Colonic mucosa (tissue), 4 donors: ENCODE measurements at places on chromosomes 1 and 21. TPM values are rescaled to one million over a fixed set of nuclear protein-coding genes. Genes with fewer than 3 reads are reported as not detected.

DNA sequence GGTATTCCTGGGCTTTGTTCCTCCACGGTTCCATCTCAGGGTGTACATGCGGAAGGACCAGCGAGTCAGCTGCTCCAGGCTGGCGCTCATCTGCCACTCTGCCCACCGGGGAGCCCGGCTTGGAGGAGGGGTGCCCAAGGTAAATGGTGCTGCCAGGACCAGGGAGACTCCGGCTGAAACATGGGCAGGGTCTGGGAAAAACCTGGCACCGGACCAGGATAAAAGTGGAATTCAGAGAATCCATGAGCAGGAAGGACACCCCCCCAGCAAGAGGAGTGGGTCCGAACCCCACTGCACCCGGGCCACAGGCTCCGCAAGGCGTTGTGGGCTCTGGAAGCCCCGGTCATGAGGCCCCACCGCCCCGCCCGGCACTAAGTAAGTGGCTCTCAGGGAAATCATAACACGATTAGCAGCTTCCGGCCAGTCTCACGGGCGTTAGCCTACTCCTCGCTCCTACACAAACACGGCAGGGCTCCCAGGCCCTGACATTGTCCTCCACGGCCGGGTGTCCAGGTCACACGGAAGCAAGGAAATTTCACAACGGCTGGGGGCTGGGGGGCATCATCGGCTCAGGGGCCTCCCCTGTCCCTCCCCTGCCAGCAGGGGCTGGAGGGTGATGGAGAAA, 21.1 kb downstream of the MEGF6 start:
- DNase-seq: no peak

DNA sequence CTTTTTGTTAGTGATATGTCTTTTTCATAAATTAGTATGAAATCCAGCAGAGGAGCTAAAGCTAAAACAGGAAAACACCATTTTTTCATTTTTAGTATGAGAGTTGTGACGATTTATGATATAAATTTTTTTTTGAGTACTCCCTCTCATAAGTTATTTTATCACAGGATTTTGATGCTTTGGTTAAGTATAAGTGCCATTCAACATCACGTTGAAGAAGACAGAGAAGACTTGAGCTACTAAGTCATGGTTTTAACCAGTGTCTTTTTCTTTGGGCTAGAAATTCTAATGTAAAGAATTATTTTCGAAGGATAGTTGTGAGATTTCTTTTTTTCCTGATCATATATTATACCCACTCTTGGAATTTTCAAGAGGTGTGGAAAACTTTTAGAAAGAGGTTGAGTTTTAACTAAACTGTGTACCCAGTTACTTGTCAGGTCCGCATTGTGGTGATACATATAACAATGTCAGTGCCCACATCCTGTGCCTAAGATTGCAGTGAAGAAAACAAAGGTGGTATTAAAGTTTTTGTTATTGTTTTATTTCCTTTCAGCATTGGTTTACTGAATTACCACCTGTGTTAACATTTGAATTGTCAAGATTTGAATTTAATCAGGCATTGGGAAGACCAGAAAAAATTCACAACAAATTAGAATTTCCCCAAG, 93.8 kb downstream of the USP25 start:
- DNase-seq: no peak

Gene L1TD1
- total RNA-seq: 5.7 TPM

DNA sequence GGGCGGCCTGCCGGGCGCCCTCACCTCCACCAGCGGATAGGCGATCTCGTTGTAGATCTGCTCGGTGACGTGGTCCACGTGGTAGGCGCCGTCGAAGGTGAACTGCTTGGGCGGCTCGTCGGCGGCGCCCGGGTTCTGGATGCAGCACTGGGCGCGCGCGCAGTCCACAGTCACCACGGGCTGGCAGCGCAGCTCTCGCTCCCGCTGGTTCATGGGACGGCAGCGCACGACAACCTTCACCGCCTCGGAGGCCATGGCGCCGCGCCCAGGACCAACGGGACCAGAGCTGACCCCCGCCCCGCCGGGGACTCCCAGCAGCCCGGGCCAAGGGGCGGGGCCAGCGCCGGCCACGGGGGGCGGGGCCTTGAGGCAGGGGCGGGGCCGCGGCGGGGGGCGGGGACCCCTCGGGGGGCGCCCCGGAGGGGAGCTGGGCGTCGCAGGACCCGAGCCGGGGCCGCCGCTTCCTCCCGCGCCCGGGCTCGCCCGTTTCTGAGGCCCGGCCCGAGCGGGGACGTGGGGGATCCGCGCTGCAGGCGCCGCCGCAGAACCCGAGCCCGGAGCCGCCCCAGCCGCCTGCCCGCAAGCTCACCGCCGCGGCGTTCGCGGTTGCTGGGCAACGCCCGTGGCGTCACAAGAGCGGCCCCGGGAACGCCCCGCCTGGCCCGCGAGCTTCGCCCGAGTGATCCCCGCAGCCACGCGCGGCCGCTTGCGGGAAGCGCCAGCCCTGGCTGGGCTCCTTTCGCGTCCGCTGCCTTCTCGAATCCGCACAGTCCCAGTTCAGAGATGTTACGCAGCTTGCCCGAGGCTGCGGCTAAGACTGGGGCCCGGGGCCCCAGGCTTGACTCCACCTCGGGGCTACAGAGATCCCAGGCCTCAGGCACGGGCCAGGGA, at the start of gene KIF17:
Gene KIF17 (minus strand): TSS at position 556 of the 891 bp plus-strand sequence. CDS start 301 bp downstream, at position 255.
- peak; percentile 78 for DNase-seq

DNA sequence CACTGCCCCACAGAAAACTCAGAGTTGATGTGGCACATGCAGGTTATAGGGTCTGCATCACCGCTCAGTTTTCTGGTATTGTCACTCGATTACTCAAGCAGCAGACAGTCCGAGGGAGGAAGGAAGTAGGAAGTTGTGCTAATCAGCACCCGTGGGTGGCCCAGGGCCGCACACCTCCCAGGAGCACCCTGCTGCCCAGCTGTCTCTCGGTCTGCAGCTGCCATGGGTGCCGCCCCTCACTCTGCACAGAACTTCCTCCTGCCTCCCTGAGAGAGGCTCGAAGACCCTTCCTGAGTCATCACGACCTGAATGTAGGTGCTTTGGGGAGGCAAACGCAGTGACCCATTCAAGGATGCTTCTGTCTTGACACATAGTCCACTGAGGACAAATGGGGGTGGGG, 4.2 kb upstream of the TFF3 start:
- peak; percentile 51 for DNase-seq

GRCh38 chr1:15757575-15758342, 836 bp upstream of the FBLIM1 start:
- DNase-seq: peak; percentile 69

Gene AADACL3
- total RNA-seq: not detected

DNA sequence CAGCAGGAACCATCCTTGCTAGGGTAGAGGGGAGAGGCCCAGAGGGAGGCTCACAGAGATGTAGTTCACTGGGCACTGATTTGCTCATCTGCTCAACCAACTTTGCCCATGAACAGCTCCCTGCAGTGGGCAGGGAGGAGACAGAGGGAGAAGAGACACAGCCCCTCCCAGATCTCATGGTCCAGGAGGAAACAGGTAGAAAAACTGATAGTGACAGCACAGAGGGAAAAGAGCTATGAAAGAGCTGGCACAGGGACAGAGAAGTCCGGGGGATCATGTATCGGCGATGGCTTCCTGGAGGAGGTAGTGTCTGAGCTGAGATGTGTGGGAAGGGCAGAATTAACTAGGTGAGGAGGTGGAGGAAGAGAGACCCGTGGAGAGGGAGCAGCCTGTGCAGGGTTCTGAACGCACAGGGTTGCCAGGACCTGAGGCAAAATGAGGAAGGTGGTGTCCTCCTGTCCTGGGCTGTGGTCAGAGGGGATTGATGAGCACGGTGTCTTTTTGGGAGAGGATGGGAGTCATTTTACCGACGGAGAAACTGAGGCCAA, 85.9 kb downstream of the PTPRU start:
- DNase-seq: no peak

Gene C1orf116
- total RNA-seq: 12.0 TPM

- DNase-seq: no peak
Observed at GRCh38 chr1:202567738-202568137, 142.5 kb downstream of the SYT2 start.

Gene INTS7
- 18.5 TPM for total RNA-seq

Gene C8A
- total RNA-seq: not detected

Gene TMEM201
- total RNA-seq: 18.1 TPM

- DNase-seq: no peak
Observed at GRCh38 chr21:26389971-26390641, 183.0 kb downstream of the CYYR1 start.

DNA sequence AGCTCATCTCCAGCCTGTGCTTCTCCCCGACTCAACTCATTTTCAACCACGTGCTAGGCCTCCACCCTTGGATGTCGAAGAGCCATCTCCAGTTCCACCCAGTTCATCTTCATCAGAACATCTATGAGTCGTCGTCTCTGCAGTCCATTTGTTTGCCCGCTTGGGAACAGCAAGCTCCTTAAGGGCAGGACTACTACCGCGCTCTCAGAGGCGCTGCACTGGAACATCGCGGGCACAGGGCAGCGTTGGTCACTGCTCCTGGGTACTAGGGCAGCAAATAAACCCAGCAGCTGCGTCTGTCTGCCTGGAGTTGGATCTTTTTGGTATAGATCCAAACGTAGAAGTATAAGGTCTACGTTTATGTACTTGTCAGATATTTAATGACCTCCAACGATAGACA, 478 bp upstream of the PRDM2 start:
- DNase-seq: peak; percentile 30

- no peak for DNase-seq
Observed at GRCh38 chr1:245000872-245001188, 136.5 kb upstream of the HNRNPU start.

Gene KLHDC9
- total RNA-seq: 10.1 TPM

- DNase-seq: no peak
Observed at GRCh38 chr1:69987881-69988280, 217.5 kb downstream of the LRRC40 start.

GRCh38 chr1:151048645-151049032, 1.1 kb downstream of the C1orf56 start:
- no peak for DNase-seq

GRCh38 chr21:41605178-41605933, 97.4 kb upstream of the TMPRSS2 start:
- no peak for DNase-seq

DNA sequence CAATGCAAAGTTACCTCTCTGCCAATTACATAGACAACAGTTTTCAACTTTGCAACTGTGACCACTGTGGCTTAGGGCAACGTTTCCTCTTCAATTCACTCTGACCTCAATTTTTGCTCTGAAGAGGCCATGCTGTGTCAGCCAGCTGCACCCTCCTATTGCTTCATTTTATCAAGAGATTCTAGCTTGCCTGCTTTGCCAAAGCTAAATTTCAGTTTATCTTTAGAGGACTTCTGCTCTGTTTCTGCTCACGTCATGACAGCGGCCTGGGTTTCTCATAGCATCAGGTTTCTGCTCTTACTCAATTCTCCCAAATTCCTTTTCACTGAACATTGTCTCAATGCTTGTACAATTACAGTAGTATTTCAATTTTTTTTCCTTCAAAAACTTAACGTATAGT, 154.6 kb downstream of the PLA2G4A start:
- peak; percentile 20 for DNase-seq

DNA sequence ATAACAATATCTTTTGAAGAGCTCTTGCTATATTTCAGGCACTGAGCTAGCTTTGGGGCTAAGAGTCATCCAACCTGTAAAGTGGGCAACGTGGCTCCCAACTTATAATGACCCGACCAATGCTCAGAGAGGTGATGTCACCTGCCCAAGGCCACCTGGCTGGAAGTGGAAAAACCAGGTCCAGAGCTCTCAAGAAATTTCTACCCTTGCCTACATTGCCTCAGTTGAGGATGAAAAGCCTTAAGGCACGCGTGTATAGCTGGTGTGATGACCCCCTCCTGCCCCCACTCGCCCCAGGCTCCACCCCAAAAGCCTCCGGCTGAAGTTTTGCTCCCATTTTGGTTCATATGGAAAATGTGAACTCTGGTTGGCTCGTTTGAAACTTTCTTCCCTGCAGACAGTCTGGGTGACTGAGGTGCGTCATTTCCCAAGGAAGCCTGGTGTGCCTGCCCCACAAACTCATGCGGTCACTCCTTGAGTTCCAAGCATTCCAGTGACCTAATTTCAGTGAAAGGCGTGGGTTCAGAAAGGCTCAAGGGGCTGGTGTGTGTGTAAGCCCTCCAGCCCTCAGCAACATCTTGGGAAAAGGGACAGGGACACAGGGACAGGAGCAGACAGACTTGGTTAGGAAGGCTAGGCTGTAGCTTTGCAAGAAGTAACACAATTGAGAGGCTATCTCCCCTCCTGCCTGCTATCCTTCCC, 20.5 kb downstream of the HTR1D start:
- DNase-seq: no peak

DNA sequence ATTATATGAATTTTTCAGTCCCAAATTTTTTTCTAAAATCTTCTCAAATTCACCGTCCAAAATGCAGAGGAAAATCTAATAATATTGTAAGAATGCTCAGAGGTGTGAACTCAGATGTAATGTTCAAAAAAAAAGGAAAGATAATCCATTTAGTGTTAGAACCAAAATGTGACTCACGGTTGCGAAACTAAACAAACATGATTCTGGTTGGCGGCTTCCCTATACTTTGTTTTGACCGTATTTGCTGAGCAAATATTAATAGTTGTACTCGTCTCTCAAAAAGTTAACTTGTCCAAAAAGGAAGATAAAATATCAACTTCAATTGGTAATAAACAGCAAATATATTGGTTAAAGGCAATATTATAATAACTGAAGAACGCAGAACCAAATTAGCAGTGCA, 34.4 kb downstream of the ZSWIM5 start:
- peak; percentile 23 for DNase-seq
